ENCODE measurements at places on chromosomes 1 and 21. TPM values are rescaled to one million over a fixed set of nuclear protein-coding genes. Genes with fewer than 3 reads are reported as not detected.

DNA sequence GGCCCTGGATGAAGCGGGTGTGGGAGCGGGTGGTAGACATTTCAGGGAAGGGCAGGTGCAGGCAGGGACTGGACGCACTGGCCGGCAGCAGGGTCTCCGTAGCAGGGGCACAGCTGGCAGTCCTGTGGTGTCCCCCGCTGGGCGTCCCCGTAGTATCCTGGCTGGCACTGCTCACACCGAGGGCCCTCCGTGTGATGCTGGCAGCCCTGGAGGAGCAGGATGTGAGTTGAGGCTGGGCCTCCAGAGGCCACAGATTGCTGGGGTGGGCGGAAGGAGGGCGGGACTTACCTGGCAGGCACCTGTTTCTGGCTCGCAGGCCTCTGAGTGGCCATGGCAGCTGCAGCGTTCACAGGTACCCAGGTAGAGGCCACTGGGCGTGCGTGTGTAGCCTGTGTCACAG, 62.3 kb downstream of the LDLRAD2 start:
- DNase-seq, result no peak

- no peak for DNase-seq
Measured at GRCh38 chr1:180265201-180265600, 35.1 kb downstream of the LHX4 start.

- no peak for DNase-seq
Measured at GRCh38 chr1:92399076-92399475, 87.6 kb downstream of the GFI1 start.

DNA sequence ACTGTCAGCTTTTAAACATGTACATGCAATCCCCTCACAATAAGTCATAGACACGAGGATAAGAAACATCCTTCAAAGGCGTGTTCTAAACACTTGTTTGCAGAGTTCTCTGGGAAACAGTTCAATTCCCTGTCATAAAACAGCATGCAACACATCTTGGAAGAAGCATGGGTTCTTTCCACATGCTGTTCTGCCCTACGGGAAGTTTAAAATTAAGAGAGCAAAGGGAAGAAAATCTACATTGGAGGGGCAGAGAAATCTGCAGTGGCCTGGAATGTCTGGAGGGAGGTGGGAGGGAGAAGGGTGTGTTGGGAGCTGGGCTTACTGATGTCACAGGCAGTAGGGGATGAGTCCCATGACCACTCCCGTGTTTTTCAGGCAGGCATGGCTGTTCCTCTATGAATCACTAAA, 98.3 kb upstream of the SLC2A1 start:
- no peak for DNase-seq

Gene SLC35F3
- total RNA-seq, result 0.59 TPM

- no peak for DNase-seq
Measured at GRCh38 chr1:44694863-44695478, 20.5 kb downstream of the ARMH1 start.

DNA sequence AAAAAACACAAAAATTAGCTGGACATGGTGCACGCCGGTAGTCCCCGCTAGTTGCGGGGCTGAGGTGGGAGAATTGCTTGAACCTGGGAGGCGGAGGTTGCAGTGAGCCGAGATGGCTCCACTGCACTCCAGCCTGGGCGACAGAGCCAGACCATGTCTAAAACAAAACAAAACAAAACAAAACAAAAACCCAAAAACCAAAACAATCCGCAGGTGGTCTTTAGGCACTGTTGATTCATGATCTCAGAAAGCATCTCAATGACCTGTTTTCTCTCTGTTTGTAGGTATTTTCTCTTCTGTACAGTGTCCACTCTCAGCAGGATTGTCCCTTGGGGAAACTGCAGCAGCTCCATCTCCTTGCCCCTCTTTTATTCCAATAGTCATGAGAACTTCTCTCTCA, 74.9 kb upstream of the ADGRL2 start:
- no peak for DNase-seq

DNA sequence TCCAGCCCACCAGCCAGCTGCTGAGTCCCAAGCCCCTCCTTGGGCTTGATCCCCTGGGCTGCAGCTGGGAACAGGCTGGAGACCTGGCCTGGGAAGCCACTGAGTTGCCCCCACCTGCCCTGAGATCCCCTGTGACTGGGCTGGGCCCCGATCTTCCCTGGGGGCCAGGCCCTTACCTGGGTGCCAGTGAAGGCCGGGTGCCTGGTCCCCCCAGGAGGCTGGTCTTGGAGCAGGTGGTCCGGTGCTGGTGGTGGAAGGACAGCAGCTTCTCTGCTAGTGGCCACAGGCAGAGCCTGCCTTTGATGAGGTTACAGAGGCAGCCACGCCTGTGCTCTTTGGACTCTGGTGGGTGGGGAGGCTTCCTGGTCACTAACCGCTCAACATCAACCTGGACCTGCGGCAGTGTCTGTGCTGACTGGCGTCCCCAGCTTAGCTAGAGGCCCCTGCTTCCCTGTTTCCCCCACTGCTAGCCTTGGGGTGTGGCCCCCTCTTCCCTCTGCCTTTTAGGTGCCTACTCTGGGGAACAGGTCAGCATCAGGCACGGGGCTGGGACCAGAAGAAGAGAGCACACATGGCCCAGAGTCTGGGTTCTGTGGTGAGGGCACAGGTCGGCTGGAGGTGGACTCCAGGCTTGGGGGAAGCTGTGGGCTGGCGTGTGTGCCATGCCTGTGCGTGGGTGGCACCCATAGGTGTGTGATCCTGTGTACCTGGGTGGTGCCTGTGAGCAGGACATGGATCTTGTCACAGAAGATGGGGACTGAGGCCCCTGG, at the start of gene EPS8L3:
TSS of gene EPS8L3 (minus strand) at position 278 of the 770 bp plus-strand sequence. CDS start 2,174 bp downstream, outside the sequence.
- DNase-seq, result peak; percentile 6

DNA sequence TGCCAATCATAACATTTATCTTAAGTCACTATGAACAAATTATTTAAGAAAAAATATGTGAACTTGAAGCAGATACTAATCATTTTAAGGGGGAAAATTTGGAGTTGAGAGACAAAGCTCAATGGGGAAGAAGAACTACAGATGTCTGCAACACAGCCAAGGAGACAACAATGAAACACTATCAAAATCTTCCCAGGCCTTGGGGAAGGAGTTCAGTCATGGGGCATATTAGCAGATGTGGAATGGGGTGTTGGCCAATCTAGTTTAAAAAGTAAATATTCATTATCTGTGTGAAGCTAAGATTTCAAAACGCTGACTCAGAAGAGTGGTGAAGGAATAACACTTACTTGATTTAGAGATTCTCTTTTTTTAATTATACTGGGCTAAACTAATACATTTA, 671.6 kb upstream of the ZP4 start:
- DNase-seq, result no peak

Gene PDE9A
- 7.5 TPM for total RNA-seq

Gene GPR137B
- total RNA-seq, result 5.6 TPM

DNA sequence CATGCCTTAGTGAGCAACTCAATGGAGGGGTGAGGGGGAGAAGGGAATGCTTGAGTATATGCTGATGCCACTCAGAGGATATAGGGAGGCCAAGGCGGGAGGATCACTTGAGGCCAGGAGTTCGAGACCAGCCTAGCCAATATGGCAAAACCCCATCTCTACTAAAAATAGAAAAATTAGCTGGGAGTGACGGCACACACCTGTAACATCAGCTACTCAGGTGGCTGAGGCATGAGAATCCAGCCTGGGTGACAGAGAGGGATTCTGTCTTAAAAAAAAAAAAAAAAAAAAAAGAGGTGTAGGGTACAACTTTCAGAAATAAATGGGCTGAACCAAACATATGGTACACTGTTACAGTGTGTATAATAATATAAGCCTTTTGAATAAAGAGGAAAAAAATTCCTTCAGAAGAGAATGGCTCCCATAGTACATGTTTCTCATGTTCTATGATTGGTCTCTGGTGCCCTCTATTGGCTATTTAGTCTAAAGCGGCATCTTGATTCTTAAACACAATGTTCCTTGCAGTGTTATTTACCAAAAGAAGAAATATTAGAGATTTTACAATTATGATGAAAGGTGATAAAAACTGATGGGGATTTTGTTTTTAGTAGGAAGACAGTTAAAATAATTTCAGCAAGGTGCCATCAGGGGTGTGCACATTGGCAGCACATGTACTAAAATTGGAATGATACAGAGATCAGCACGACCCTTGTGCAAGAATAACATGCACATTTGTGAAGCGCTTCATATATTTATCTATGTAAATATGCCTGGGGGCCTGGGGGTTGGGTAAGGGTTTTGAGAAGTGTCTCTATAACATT, 109.8 kb downstream of the PATJ start:
- no peak for DNase-seq

Gene HPCAL4
- total RNA-seq, result 0.61 TPM

DNA sequence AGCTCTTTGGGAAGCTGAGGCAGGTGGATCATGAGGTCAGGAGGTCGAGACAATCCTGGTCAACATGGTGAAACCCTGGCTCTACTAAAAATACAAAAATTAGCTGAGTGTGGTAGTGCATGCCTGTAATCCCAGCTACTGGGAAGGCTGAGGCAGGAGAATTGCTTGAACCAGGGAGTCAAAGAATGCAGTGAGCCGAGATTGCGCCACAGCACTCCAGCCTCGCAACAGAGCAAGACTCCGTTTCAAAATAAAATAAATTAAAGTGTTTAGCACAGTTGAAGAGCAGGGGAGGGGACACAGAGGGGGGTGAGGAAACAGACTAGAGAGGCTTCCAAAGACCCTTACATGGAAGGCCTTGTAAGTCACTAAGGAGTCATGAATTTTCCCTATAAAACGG, 131.2 kb upstream of the SPATA6 start:
- DNase-seq, result no peak

GRCh38 chr1:79006564-79006963, at the start of gene ADGRL4:
ADGRL4 (minus strand) TSS chr1:79006730; CDS start chr1:79006654, 76 bp downstream.
- no peak for DNase-seq

Gene CYP4Z1
- total RNA-seq, result not detected

DNA sequence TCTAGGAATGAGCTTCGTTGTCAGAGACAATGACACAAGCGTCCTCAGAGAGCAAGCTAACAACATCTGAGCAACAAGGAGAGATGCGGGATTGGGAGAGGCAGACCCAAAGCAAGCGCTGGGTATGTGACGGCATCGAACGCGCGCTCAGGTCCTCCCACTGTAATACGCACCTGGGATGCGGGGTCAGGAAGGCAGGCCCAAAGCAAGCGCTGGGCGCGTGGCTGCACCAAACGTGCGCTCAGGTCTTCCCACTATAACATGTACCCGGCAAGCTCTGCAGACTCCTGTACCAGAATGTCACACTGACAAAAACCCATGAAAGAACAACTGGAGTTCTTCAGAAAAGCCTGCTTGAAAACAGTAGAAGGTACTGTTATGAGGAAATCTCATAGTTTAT, 653.8 kb downstream of the SMYD3 start:
- DNase-seq, result no peak

Gene LCE2A
- total RNA-seq, result not detected

Gene MRAP
- total RNA-seq, result not detected

DNA sequence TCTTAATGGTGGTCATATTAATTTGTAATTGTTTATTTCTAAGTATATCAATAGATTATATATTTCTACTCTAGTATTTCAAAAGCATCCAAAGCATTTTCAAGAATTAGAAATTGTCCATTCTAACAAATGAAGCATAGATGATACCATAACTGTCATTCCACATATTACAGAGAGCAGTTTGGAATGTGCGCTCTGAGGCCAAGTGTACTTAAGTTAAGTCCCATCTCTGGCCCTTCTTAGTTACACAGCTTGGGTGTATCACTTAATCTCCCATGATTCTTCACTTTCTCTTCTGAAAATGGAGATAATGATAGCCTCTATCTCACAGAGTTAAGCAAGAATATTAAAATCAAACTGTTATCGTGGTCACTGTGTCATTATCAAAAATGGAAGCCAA, 281.1 kb downstream of the MRPL39 start:
- no peak for DNase-seq

Gene HAO2
- total RNA-seq, result not detected

Gene DPT
- not detected for total RNA-seq

GRCh38 chr1:98355656-98356383, 305.7 kb upstream of the SNX7 start:
- no peak for DNase-seq

DNA sequence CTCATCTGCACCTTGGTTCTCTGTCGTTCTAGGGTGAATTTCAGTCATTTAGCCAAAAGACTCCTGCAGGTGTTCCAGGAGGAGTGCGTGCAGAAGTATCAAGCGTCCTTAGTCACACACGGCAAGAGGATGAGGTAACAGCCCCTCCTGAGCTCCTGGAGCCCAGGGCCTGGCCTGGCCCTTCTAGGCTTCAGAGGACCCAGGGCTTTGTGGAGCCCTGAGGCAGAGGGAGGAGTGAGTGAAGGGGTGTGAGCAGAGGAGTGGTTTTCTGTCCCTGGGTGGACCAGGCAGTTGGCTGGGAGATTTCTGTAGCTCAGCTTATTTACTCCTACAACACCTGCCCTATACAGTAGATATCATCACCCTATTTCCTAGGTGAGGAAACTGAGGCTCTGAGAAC, 15.7 kb upstream of the RASSF5 start:
- DNase-seq, result no peak

GRCh38 chr1:95451904-95452303, 217.9 kb downstream of the RWDD3 start:
- no peak for DNase-seq

DNA sequence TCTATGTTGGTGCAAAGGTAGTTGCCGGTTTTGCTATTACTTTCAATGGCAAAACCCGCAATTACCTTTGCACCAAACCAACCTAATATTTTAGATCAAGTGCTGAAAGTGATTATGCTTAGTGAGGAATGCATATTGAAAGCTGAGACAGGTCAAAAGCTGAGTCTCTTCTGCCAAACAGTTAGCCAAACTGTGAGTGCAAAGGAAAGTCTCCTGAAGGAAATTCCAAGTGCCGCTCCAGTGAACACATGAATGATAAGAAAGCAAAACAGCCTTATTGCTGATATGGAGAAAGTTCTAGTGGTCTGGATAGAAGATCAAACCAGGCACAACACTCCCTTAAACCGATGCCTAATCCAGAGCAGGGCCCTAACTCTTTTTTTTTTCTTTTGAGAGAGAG, 83.1 kb upstream of the ERRFI1 start:
- no peak for DNase-seq

DNA sequence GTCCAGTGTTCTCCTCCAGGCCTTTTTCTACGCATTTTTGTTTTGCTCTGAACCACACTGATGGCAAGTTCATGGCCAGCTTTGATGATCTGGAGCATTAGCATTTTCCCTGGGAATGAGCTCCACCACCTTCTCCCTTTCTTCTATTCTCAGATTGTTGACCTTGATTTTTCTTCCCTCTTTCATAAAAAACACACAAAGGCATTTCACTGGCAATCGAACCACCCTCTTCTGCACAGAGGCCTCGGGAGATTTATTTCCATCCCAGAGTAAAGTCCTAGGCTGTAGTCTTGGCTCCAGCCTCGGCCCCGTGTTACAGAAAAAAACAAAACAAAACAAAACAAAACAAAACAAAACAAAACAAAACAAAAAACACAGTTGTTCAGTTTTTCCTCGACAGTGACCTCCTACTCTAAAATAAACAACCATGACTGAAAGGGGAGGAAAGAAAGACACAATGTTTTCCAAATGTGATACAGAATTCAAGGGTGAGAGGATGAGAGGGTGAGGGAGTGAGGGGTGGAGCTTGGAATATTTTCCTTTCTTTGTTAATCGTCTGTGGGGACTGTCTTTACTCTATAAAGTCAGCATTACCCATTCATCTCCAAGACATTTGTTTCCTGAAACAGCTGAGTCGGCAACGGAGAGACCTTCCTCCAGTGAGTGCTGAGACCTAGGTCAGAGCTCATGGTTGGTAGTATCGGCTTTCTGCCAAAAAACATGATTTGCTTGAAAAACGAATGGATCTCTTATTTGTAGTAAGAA, 29.8 kb upstream of the RNF186 start:
- no peak for DNase-seq

Gene LDLRAD1
- total RNA-seq, result not detected
